ENCODE measurements at places on chromosomes 7 and 10.

DNA sequence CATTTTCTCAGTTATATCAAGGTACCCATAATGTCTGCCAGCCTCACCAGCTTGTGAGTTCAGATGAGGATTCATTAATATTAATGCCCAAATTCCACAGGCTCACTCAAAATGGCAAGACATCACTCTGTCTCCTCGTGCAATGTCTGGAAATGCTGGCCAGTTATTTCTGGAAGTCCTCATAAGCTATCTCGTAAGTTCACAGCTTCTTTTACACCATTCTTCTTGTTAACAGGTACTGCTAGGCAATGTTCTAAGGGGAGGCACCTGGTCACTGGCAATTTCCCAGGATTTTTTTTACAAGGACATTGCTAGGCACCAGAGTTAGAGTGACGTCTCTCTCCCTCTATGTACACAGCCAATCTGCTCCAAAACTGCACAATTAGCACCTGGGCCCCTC lies 80.2 kb upstream of the SEMA3C start:
- DNase-seq: no peak

DNA sequence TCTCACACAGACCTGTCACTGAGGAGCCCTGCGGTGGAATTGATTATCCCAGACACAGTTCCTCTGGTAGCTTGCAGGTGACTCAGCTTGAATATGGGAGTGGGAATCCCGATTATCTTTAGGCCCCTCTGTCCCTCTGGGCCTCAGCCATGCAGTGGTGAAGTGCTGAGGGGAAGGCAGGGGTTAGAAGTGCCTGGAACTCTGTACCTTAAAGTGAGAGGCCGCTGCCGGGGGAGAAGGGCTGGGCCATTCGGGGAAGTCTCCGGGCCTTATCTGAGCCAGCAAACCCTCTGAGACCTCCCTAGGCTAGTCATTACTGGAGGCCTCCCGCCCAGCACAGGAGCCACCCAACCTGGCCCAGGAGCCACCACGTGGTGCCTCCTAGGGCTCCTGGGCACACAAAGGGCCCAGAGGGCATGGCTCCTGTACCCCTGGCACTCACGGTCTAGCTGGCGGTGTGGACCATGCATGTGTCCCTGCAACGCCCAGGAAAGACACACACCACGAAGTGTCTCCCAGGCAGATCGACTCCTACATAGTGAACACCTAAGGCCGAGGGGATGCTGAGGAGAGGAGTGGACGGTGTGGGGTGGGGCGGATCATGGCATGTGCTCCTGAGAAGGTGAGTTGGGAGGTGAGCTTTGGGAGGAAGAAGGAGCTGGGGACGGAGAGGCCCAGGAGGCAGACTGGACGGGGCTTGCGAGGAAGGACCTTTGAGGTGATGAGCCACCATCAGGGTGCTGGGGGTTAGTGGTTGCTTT lies 56.2 kb downstream of the HK1 start:
- no peak for DNase-seq

- no peak for DNase-seq
These were observed 311.4 kb upstream of the ZNF32 start for GRCh38 chr10:43960135-43960415.

GRCh38 chr10:49382226-49382625 lies 13.7 kb downstream of the DRGX start:
- no peak for DNase-seq
